ENCODE measurements at places on chromosomes 3 and 15. TPM values are rescaled to one million over a fixed set of nuclear protein-coding genes. Genes with fewer than 3 reads are reported as not detected.

DNA sequence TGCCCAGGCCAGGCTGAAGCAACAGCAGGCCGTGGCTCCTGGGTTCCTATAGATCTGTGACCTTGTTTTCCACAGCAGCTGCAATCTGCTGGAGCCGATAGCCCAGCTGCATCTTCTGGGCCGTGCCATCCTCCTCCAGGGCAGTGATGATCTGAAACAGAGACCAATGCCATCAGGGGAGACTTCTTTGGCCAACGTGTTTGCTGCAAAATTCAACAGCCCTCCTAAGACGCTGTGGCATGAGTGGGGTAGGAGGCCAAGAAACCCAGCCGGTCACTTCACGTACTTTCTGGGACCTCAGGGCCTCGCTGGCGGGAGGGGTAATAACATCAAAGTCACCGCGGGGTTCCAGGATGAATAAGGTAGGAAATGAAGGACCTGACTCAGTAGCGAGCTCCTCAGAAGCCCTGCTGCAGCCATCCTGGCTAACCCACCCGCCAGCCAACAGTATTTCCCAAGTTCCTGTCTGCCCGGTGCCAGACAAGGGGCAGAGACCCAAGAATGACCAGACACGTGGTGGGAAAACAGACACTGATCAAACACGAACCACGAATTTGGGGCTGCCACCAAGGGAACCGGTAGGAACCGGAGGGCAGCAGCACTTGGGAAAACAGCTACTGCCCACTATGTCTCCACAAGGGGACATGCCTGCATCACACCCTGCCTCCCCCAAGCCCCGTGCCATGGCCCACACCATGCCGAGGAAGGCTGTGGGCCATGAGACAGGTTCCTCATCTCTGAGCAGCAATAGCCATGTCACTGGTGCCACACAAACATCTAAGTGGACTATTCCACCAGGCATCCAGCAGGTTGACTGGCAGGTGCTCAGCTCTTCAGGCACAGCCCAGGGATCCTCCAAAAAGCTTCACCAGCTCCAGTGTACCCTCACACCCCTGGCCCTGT, 25.2 kb downstream of the PLXNB1 start:
- no peaks in the 10 kb centered on the region for H3K4me1 ChIP-seq
- H3K27me3 ChIP-seq: no peaks in the 10 kb centered on the region
- no peaks in the 10 kb centered on the region for H3K36me3 ChIP-seq
- H3K4me3 ChIP-seq: no peak overlapping the region
- no peak overlapping the region for H3K27ac ChIP-seq

DNA sequence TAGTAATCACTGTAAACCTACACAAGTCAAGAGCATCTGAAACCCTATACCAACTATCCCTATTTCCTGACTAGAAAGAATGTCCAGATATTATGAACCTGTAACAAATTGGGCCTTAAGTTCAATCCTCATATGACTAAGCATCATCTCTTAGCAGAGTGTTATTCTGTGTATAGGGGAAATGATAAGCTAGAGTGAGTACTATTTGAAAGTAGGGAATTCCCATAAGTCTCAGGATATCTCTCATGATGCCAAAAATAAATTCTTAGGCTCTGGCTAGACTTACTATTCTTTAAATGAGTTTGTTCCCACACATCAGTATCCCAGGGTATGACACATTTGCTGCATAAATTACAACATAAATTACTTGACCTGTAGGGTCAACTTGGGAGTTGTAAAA, 15.3 kb downstream of the MRPL47 start:
- H3K36me3 ChIP-seq: peaks cover 85% of the 10 kb centered on the region
- no peak overlapping the region for H3K27ac ChIP-seq
- no peak for DNase-seq
- no peak overlapping the region for H3K4me3 ChIP-seq
- no peaks in the 10 kb centered on the region for H3K4me1 ChIP-seq
- no peaks in the 10 kb centered on the region for H3K27me3 ChIP-seq

DNA sequence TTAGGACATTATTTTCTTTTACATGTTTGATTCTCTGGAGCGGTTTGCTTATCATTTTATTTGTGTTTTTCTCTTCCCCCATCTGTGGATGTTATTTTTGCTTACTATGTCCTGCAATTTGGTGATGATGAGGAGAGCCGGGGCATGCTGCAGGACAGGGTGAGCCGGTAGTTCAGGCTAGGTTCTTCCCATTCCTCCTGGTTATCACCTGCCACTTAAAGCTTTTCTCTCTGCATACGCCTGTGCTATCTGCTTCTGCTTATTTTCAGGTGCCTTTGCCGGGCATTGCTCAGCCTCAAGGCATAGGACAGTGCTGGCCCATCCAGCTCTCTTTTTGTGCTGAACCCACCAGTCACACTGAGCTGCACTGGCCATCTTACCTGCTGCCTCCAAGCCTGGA, 85.8 kb downstream of the MCTP2 start:
- peaks cover 66% of the 10 kb centered on the region for H3K36me3 ChIP-seq
- peaks cover 7% of the 10 kb centered on the region for H3K4me1 ChIP-seq
- H3K27ac ChIP-seq: no peak overlapping the region
- no peak overlapping the region for H3K4me3 ChIP-seq

- no peak overlapping the region for H3K27ac ChIP-seq
- no peak for DNase-seq
- peaks cover 12% of the 10 kb centered on the region for H3K36me3 ChIP-seq
- H3K4me1 ChIP-seq: peaks cover 20% of the 10 kb centered on the region
Observed at GRCh38 chr3:150411106-150411460, 3.0 kb downstream of the TSC22D2 start.

GRCh38 chr15:84684092-84684491, 26.1 kb upstream of the NMB start:
- H3K27me3 ChIP-seq: no peaks in the 10 kb centered on the region
- H3K4me1 ChIP-seq: no peaks in the 10 kb centered on the region
- H3K4me3 ChIP-seq: no peak overlapping the region
- no peak for DNase-seq

GRCh38 chr3:141913150-141913811, 36.8 kb downstream of the ATP1B3 start:
- H3K27me3 ChIP-seq: no peaks in the 10 kb centered on the region
- H3K36me3 ChIP-seq: peaks cover 19% of the 10 kb centered on the region

- H3K4me3 ChIP-seq: no peak overlapping the region
- no peak overlapping the region for H3K27ac ChIP-seq
- peaks cover 21% of the 10 kb centered on the region for H3K27me3 ChIP-seq
- H3K4me1 ChIP-seq: peaks cover 4% of the 10 kb centered on the region
- no peaks in the 10 kb centered on the region for H3K36me3 ChIP-seq
Observed at GRCh38 chr3:120452816-120453215, 2.0 kb upstream of the FSTL1 start.

- H3K36me3 ChIP-seq: no peaks in the 10 kb centered on the region
- DNase-seq: no peak
- H3K27me3 ChIP-seq: no peaks in the 10 kb centered on the region
- H3K4me1 ChIP-seq: no peaks in the 10 kb centered on the region
- no peak overlapping the region for H3K27ac ChIP-seq
Observed at GRCh38 chr15:61393949-61394348, 164.8 kb upstream of the RORA start.

DNA sequence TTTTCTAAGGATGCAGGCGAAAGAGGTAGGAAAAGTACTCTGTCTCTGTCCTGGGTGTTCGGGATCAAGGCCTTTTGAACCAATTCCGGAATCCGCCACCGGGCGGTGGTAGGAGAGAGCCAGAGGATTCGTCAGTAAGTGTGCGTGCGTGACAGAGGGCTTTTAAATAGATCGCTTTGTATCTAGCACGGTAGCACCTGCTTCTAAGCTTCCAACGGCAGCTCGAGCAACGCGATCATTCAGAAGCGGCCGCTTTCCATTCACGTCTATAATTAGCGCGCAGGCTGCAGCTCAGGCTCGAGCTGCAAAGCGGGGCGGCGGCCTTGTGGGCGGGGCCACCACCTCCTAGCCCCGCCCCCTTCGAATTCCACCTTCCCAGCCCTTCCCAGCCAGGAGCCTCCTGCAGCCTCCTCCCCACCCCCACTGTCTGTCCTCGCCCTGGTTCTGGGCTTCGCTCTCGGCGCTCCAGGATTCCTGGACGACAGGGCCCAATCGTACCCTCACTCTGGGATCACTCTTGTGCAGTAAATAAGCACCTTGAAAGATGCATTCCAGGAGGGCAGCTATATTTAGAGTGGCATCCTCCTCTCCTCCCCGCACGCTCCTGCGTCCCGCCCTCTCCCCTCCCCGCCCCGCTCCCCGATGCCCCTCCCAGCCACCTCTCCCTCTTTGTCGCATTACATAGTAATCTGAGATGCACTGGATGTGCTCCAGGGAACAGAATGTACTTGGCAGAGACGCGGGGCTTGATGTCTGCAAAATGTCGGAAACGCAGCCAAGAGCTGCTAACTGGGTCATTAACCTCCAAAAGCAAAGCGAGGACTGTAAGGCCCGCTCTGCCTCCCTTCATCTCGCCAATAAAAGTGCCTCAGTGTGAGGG, 224.1 kb upstream of the TPRG1 start:
- H3K36me3 ChIP-seq: no peaks in the 10 kb centered on the region
- H3K27ac ChIP-seq: peak overlapping the region; percentile 57
- H3K27me3 ChIP-seq: peaks cover 8% of the 10 kb centered on the region
- no peak overlapping the region for H3K4me3 ChIP-seq
- peaks cover 17% of the 10 kb centered on the region for H3K4me1 ChIP-seq

Gene NMNAT3
- 1.6 TPM for total RNA-seq

Gene ACTC1
- not detected for total RNA-seq

Gene ERICH6
- 3.7 TPM for total RNA-seq

Gene LIPC
- 7.1 TPM for total RNA-seq

Gene DGKG
- 0.25 TPM for total RNA-seq
